Karpas-422 (cell line): ENCODE measurements at places on chromosomes 2 and 18. TPM values are rescaled to one million over a fixed set of nuclear protein-coding genes. Genes with fewer than 3 reads are reported as not detected.

- H3K27me3 ChIP-seq: no peaks in the 10 kb centered on the region
- peaks cover 12% of the 10 kb centered on the region for H3K4me1 ChIP-seq
- H3K27ac ChIP-seq: no peak overlapping the region
- peak; percentile 74 for DNase-seq
- H3K36me3 ChIP-seq: no peaks in the 10 kb centered on the region
Measured at GRCh38 chr2:222318712-222319585, 20.2 kb upstream of the PAX3 start.

DNA sequence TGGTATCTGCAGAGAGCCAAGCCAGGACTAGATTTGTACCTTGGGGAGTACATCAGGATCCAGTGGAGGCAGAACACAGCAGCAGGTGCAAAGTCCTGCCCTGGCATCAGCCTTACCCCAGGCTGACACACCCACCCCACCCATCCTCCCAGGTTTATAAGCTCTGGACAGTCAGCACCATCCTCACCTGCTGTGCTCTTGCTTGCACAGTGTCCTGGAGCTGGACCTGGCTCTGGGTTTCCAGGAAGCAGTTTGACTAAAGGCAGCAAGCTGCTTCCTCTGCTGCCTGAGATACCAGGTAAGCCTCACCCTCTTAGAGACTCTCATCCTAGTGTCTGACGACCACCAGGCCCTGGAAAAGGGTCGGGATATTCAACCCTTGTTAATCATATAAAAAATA, at the start of gene SULT1C3:
SULT1C3 (plus strand) TSS at position 183 of the 400 bp plus-strand sequence. CDS start 7,227 bp downstream, outside the sequence.
- no peaks in the 10 kb centered on the region for H3K27me3 ChIP-seq
- H3K4me1 ChIP-seq: no peaks in the 10 kb centered on the region
- no peak for DNase-seq
- H3K4me3 ChIP-seq: no peak within 1 kb of the TSS
- no peak within 1 kb of the TSS for H3K27ac ChIP-seq
- no peaks in the 10 kb centered on the region for H3K36me3 ChIP-seq

GRCh38 chr18:3056311-3056710, 43.4 kb upstream of the LPIN2 start:
- H3K27ac ChIP-seq: no peak overlapping the region
- no peak for DNase-seq
- H3K4me3 ChIP-seq: no peak overlapping the region

DNA sequence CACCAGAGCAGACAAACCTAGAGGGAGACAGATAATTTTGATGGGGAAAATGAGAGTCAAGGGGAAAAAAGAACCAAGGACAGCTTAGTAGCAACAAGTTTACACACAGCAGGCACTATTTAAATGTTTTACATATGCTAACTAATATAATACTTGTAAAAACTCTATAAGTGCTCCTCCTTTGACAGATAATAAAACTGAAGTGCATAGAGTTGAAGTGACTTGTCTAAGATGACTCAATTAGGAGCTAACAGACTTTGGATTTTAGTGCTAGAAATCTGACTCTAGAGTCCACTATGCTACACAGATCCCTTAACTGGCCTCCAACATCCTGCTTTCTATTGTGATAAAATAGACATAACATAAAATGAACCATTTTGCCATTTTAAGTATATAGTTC, 506.9 kb downstream of the SATB2 start:
- no peak overlapping the region for H3K4me3 ChIP-seq
- H3K27me3 ChIP-seq: no peaks in the 10 kb centered on the region
- no peak overlapping the region for H3K27ac ChIP-seq
- no peaks in the 10 kb centered on the region for H3K36me3 ChIP-seq
- no peaks in the 10 kb centered on the region for H3K4me1 ChIP-seq

- H3K27ac ChIP-seq: no peak overlapping the region
- no peak for DNase-seq
- H3K27me3 ChIP-seq: no peaks in the 10 kb centered on the region
- peaks cover 5% of the 10 kb centered on the region for H3K4me1 ChIP-seq
- no peak overlapping the region for H3K4me3 ChIP-seq
- no peaks in the 10 kb centered on the region for H3K36me3 ChIP-seq
Measured at GRCh38 chr2:157459486-157459885, 15.6 kb upstream of the CYTIP start.

- no peak overlapping the region for H3K4me3 ChIP-seq
- no peak overlapping the region for H3K27ac ChIP-seq
- no peak for DNase-seq
Measured at GRCh38 chr2:141242008-141242407, 888.8 kb downstream of the LRP1B start.

- no peaks in the 10 kb centered on the region for H3K36me3 ChIP-seq
- H3K27me3 ChIP-seq: no peaks in the 10 kb centered on the region
- no peak overlapping the region for H3K27ac ChIP-seq
Measured at GRCh38 chr2:162258169-162258568, 14.9 kb upstream of the FAP start.

DNA sequence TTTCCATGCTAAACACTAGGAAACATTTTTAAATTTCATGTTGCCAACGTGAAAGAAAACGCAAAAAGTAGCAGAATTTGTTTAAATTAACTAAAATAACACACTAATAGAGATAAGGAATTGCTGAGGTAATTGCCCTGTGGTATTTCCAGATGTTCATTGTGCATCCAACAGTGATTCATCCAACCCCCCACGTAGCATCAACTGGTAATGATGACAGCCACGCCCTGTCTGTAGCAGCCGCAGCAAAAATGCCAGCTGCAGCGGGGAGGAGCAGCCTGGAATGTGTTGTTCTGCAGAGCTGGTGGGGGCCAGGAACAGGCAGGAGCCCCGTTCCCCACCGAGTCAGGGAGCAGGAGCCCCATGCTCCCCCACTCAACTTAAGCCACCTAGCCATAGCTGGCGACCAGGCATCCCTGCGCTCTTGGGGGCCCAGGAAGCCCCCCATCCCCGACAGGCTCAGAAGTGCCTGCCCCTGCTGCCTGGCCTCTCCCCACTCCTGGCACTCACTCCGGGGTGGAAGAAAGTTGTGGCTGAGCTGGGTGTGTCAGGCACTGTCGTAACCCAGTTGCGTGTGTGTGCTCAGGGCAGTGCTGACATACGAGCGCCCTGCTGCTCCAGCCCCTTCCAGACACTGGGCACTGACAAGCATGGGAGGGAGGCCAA, 695.1 kb upstream of the ACVR2A start:
- no peaks in the 10 kb centered on the region for H3K27me3 ChIP-seq
- no peak overlapping the region for H3K4me3 ChIP-seq
- H3K27ac ChIP-seq: no peak overlapping the region
- H3K4me1 ChIP-seq: no peaks in the 10 kb centered on the region

DNA sequence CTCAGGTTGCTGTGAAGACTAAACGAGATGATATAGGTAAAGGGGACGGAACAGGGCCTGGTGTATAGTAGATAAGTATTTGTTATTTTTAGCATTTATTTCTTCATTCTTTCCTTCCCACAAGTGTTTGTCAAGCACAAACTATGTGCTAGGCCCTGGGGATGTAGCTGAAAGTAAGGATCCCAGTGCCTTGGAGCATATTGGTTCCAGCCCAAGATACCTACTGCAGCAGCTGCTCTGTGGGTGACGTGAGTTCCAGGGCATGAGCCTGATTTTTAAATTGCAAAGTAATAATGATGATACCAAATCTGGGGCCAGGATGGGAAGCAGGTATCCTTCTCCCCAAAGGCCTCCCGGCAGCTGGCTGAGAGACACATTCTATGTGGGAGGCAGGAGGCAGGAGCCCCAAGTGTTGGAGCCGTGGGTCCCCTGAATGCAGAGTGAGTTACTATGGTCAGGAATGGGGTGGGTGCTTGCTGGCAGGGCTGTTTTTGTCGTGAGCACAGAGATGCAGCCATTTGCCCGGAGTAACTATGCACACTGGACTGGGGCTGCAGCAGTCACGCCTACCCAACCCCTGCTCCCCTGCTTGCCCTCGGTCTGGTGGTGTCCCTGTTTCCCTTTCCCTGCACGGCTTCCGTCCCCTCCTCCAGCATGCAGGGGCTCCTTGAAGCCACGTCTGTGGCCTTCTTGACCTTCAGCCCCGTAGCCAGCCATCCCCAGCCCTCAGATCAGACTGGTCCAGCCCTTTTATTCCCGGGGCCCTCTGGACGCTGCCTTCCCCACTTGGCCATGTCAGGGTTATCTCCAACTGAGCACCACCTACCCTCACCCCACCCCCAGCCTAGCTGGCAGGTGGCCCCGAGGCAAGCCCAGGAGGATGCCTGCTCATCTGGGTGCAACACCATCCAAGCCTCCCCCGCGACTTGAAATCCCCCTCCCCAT, 52.4 kb downstream of the INHBB start:
- no peaks in the 10 kb centered on the region for H3K4me1 ChIP-seq
- H3K27me3 ChIP-seq: no peaks in the 10 kb centered on the region
- H3K27ac ChIP-seq: no peak overlapping the region
- DNase-seq: no peak

The INPP5D gene
- total RNA-seq: 145 and 155 TPM in 2 replicates

The IL1RN gene
- total RNA-seq: not detected in 2 replicates

The UGT1A8 gene
- 0.18 TPM in 1 of 2 replicates, not detected in the other for total RNA-seq

The LRP2 gene
- not detected in 2 replicates for total RNA-seq
